ENCODE measurements at places on chromosomes 1 and 21.

DNA sequence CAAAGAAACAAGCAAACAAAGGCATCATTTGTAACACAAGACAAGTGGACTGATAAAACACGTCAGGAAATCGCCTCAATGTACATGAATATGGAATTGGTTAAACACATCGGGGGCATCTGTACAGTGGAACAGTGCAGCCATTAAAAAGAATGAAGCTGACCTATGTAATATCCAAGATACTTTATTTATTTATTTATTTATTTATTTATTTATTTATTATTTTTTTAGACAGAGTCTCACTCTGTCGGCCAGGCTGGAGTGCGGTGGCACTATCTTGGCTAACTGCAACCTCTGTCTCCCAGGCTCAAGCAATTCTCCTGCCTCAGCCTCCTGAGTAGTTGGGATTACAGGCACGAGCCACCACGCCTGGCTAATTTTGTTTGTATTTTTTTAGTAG, 75.4 kb upstream of the SLC45A1 start:
- DNase-seq = no peak

GRCh38 chr1:94105957-94106529, 14.9 kb downstream of the ABCA4 start:
- DNase-seq = no peak

DNA sequence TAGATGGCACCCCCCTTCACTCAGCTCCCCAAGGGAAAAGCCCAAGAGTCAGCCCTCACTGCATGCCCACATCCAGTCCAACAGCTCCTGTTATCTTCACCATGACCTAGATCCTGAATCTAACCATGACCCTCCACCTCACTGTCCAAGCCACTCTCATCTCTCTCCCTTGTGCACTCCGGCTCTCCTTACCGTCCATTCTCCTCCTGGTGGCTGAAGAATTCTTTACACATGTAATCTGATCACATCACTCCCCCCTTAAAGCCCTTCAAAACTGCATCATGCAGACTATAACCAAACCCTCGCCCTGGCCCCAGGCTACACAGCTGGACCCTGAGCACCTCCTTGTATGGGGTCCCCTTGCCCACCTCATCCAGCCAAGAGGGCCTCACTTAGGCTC, 14.0 kb upstream of the PAQR7 start:
- DNase-seq = no peak

GRCh38 chr1:24417681-24418080, 2.1 kb downstream of the NIPAL3 start:
- DNase-seq = no peak

GRCh38 chr1:203682473-203683383, 56.1 kb downstream of the ATP2B4 start:
- no peak for DNase-seq

- peak; percentile 25 for DNase-seq
Observed at GRCh38 chr1:212162635-212163034, 122.6 kb upstream of the PPP2R5A start.

GRCh38 chr1:21610989-21611785, 58.0 kb downstream of the RAP1GAP start:
- DNase-seq = no peak

DNA sequence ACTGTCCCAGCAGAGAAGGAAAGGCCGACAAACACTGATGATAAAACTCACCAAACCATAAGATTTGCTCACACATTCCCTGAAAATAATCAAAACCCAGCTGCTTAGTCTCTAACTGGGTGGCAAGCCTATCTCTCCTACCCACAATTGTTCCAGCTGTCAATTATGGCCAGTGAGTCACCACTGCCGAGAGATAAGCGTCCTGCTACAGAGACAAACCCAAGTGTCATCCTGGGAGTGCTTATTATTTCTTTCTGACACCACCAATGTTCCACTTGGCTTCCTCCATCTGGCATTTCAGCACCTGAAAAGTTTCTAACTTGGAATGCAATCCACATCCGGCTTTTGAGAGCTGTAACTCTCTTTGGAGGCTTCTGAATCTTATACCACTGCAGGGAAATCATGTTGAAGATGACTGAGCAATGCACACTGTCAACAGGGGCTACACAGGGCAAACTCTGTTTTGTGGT, 51.5 kb upstream of the VAV3 start:
- peak; percentile 58 for DNase-seq

GRCh38 chr1:169681140-169681539, 30.3 kb downstream of the SELL start:
- no peak for DNase-seq

DNA sequence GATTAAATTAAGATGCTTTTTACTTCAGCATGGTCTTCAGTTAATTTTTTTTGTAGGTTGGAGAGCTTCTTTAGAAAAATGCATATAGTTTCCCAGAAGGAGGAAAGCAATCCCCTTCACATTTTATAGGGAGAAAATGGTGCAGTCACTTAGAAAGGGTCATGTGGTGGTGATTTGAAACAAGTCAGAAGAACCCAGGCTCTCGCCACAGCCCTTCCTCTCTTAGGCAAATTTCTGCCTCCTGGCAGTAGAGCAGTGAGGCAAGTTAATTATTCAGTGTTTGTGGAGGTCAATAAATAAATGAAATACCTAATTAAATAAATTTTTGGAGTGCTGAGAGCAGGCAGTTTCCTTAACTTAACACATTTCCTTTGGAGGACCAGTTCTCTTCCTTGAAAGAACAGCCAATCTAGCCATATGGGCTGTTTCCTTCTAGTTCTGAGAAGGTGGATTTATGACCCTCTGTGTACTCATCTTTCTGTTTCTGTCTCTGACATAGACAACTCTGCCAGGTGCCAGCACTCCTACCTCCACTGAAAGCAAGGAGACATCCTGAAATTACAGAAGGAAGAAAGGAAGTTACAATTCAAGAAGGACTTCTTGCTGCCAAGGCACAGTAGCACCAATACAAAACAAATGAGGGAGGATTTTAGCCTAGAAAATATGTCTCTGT, 19.0 kb upstream of the POGZ start:
- DNase-seq = no peak

DNA sequence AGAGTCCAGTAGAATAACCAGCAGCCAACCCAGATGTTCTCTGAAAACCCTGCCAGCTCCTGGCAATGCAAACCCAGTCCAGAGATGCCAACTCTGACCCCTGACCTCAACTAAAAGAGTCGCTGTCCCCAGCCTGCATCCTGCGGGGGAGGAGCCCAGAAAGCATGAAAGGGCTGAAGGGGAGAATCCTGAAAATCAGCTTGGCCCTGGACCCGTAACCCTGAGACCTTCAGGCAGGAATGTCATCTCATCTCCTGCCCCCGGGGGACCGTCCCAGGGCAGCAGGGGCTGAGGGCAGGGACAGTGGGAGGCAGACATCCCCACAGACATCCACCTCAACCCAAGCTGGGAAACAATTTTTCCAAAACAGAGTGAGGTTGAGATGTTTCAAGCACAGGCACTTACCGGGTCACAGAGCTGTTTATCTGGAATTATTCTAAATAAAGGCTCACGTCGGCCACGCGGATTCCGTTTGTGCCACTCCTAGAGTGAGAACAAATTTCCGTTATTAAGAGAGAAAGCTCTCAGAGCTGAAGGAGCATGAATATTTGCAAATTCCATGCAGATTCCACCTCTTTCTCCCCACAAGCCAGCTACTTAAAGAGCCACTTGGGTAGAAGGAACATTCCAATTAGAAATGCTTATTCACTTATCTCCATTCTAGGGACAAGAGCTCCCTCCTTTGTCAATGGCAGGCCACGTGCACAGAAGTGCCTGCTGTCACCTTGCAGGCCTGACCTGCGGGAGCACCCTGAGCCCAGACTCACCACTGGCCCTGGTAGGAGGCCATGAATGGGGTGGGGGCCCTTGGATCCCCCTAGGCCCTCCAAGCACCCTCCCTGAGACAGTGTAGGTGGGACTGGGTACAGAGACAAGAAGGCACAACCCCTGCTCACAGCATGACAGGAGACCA, 240.1 kb downstream of the NPHP4 start:
- no peak for DNase-seq

GRCh38 chr21:38520511-38520910, 22.2 kb upstream of the ERG start:
- no peak for DNase-seq

DNA sequence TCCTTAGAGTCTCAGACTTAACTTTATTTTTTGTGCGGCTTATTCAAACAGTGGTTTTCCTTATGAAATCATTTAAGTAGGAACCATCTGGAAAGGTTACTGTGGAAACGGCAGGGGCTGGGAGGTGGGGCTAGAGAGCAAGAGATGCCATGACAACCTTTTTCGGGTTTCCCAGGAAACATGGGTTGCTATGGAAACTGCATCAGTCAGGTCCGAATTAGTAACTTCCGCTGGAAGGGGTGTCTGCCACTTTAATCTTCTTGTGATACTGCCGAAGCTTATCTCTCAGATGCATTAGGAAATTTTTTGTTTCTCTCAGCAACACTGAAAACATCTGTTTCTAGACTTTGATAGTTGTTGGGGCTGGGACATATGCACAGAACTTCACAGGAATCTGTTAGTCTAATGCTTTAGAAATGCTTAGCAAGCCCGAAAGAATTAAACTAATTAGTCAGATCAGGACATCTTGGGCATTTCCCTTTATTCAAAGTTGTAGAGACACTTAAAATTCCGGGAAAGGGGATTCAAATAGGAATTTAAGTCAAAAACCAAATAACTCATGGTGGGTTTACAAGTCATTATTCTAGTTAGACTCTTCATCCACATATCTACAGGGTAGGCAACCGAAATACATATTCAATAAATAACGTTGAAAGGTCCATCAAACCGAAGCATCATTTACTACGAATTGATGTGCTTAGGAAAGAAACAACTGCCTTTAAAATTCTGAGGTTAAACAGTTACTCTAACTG, 2.6 kb downstream of the KCNA3 start:
- DNase-seq = no peak

DNA sequence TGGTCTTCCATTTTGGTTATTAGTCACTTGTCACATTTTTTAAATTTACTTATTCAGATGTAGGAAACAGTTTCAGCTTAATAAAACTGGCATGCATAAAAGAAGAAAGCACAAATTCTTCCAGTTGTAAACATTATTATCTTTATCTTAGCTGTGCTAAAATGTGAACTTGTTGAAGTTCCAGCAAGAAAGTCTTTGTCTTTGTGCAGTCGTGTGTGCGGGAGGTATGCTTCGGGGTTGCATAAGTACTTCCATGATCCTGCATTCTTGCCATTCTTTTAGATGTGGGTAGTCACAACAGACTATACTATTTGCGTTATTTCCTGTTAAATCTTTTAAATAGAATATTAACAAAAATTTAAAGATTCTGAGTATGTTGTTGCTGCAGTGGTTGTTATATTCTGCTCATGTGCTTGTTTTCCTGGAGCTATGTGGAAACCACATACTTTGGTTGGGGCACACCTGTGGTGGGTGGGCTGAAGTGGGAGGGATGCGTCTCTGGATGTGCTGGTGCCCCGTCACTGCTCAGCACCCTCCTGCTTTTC, 49.9 kb downstream of the CBS start:
- DNase-seq = no peak

GRCh38 chr1:119898981-119899720, 2.8 kb upstream of the ADAM30 start:
- no peak for DNase-seq

DNA sequence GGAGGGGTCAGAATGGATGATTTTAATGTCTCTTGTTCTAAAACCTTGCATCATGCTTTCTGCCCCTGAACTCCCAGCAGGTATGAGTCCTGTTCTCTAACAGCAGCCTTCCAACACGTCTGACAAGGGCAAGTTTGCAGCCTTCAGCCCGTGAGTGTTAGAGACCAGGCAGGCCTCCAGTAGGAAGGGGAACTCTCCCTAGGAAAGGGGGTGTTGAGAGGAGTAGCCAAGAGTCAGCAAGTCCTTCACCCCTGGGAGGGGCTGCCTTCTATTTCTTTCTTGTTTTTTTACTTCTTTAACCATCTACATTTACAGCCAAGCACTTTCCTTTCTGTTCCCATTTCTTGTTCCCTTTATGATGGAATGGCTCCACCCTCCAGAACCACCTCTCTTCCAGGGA, 14.2 kb downstream of the BATF3 start:
- no peak for DNase-seq

- no peak for DNase-seq
Observed at GRCh38 chr1:164780111-164780812, 221.3 kb downstream of the PBX1 start.

GRCh38 chr1:169779970-169780369, 14.7 kb downstream of the METTL18 start:
- no peak for DNase-seq

- no peak for DNase-seq
Observed at GRCh38 chr1:86450847-86451246, 17.9 kb upstream of the CLCA1 start.
